AG09309 (cell line): ENCODE measurements at places on chromosomes 2 and 18.

GRCh38 chr2:226031647-226032501 lies 632.4 kb downstream of the NYAP2 start:
- DNase-seq = no peak

DNA sequence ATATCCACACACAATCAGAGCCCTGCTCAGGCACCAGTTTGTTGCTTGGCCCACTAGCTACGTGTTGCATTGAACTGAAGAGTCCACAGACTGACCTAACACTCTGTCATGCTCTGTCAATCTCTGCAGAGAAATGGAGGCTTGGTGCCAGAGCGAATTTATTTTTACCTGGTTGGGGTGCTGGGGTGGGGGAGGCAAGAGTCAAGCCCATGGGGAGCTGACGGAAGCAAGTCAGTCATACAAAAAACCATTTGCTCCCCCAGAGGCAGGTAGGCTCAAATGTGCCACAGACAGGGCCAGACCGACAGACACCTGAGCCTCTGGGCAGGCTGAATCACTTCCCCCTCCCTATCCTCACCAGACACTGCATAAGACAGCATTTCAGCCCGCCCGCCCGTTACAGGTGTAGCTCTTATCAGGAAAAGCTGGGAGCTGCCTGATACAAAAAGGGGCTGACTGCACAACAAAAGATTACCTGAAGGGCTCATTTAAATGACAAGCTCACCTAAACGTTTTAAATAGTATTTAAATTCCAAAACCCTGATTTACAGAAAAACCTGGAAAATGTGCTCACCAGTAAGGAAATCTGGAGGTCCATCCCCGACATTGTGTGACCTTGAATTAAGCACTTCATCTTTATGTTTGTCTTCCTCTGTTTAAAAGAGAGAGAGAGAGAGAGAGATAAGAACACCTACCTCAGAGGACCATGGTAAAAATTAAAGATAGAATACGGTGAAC lies 2.1 kb upstream of the PCBP1 start:
- DNase-seq = no peak

GRCh38 chr18:22650247-22650646 lies 232.5 kb upstream of the CTAGE1 start:
- DNase-seq = no peak

GRCh38 chr2:6845903-6846302 lies 19.8 kb downstream of the CMPK2 start:
- DNase-seq = no peak

DNA sequence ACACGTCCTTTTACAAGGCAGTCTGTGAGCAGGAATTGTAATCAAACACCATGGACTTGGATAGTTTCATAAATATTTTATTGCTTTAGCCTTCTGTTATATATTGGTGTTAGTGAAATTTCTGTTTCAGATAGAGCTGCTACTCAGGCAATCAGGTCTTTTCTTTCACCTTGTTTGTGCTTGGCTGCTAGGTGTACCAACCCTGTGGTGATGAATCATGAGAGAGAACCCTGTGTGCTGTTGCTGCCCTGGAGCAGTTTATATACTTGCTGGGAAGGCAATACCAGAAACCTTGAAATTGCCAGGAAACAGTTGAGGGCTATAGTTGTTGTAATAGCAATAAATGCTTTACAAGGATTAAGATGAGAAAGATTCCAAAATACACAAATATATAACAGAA lies 84.5 kb downstream of the FSHR start:
- DNase-seq = no peak

DNA sequence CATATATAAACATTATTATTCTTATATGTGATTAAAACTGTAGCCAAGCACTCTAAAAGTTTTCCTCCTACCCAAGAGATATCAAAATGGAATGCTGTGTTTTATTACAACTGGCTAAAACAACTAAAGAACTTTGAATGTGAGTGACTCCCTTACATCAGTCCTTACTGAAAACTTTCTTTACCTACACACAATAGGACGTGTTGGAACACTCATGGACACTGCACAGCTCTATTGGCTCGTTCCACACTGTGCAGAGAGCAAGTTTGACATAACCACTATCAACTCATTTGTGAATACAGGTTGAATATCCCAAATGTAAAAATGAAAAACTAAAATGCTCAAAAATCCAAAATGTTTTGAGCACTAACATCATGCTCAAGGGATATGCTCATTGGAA lies 650.6 kb downstream of the SLC4A3 start:
- no peak for DNase-seq

DNA sequence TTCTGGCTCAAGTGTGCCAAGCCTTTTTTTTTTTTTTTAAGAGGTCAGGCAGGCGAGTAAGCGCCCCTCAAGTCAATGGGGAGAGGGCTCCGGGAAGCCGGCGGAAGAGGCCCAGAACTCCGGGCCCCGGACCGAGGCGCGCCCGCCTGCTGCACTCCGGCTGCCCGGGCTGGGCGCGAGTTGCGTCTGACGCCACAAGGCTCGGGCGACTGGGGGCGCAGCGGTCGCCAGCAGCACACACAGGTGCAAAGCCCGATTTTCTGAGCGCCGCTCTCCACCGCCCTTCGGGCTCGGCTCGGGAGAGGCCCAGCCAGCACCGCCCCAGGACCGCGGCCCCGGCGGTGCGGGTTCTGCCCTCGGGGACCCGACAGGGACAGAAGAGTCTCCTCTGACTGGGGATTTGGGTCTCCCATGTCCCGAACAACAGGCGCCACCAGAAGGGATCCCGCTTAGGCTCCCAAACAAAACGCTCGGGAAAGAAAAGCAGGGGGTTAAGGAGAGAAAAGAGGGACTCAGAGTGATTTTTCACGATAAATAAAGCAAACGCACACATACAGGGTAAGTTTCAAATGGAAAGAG lies 787 bp downstream of the ERBB4 start:
- no peak for DNase-seq

GRCh38 chr18:10114717-10115463 lies 201.1 kb downstream of the VAPA start:
- no peak for DNase-seq
